ENCODE measurements at places on chromosomes 7 and 10. TPM values are rescaled to one million over a fixed set of nuclear protein-coding genes. Genes with fewer than 3 reads are reported as not detected.

DNA sequence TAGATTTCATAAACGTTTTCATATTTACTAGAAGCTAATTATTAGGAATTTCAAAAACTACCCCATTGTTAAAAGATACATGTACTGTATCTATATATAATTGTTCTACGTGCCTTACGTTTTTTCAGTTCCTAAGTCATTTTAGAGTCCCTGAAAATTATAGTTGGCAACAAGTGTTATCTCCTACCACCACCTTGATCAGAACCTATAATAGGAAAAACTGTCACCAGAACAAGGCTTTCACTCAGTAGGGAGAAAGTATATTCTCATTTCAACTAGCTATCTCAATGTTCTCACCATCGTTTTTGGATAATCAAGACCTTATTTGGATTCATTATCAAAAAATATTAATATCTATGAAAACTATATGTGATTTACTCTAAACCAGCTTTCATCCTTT is 107.7 kb downstream of the CPEB3 start:
- DNase-seq = no peak
- H3K27me3 ChIP-seq = no peaks in the 10 kb centered on the region
- H3K27ac ChIP-seq = no peak overlapping the region

GRCh38 chr7:150903606-150904005 is 51.3 kb downstream of the AOC1 start:
- no peak for DNase-seq
- H3K36me3 ChIP-seq = no peaks in the 10 kb centered on the region
- peaks cover 19% of the 10 kb centered on the region for H3K4me1 ChIP-seq
- H3K27ac ChIP-seq = no peak overlapping the region

- no peaks in the 10 kb centered on the region for H3K27me3 ChIP-seq
- no peak overlapping the region for H3K27ac ChIP-seq
- H3K4me1 ChIP-seq = peaks cover 26% of the 10 kb centered on the region
- no peak for DNase-seq
- H3K36me3 ChIP-seq = no peaks in the 10 kb centered on the region
Measured at GRCh38 chr10:61786728-61787127, 114.8 kb upstream of the ARID5B start.

- DNase-seq = no peak
- H3K4me3 ChIP-seq = no peak overlapping the region
- no peaks in the 10 kb centered on the region for H3K27me3 ChIP-seq
- H3K36me3 ChIP-seq = no peaks in the 10 kb centered on the region
Measured at GRCh38 chr10:112227331-112227987, 43.9 kb upstream of the GPAM start.

DNA sequence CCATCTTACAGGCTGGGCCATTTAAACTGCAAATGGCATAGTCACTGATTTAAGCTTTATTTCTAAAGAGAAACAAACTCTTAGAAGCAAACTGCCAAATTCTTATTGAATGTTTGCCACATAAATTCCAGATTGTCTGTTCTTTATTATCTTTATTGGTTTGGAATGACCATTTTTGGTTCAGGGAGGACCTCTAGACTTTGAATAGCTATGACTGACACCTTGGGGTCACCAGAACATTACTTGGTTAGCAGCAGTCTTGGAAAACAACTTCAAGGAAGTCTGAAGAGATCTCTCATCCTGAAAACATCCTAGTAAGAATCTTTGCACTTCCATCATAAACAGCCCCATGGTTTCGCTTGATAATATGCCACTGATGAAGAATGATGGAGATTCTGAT is 197.1 kb downstream of the SUGCT start:
- no peak for DNase-seq
- peaks cover 33% of the 10 kb centered on the region for H3K4me1 ChIP-seq
- H3K27me3 ChIP-seq = no peaks in the 10 kb centered on the region
- H3K36me3 ChIP-seq = peaks cover 12% of the 10 kb centered on the region
- H3K27ac ChIP-seq = no peak overlapping the region

DNA sequence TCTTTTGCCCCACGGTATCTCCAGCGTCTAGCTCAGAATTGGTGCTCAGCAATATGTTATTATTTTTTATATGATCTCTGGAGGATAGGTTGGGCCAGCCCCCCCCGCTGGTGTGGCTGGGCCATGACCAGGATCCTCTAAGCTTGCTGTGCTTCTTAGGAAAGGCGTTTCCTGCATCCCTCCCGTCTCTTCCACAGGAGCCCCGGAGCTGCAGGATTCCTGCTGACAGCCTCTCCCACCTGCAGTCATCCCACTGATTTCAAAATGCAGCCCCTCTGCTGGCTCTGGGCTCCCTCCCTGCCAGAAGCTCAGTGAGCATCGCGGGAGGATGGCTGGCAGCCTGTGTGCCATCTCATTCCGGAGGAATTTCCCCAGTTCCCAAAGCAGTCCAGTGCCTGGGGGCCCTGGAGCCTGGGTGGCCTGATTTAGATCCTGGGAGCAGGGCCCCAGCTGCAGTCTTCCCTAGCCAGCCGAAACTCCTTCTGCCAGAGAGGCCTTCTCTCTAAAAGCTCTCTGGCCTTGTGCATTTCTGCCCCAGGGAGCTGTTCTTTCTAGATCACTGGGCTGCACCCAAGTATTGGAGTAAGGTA is 21.8 kb upstream of the GOLGA7B start:
- peaks cover 67% of the 10 kb centered on the region for H3K27me3 ChIP-seq
- no peaks in the 10 kb centered on the region for H3K4me1 ChIP-seq
- no peak overlapping the region for H3K27ac ChIP-seq
- H3K36me3 ChIP-seq = no peaks in the 10 kb centered on the region

DNA sequence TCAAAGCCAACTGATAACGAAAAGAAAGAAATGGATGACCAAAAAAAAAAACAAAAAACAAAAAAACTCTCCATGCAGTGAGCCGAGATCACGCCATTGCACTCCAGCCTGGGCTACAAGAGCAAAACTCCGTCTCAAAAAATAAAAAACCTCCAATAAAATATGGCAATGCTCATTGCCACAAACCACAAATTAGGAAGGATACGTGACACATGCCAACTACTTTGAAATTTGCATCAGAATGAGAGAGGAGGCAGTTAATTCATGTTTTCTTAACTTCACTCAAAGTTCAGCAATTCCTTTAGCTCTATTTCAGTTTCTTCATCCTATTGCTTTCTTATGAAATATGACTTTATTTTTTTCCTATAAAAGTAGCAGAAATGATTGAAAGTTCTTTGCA is 398.1 kb upstream of the C7orf33 start:
- H3K4me3 ChIP-seq = no peak overlapping the region
- no peaks in the 10 kb centered on the region for H3K4me1 ChIP-seq
- peaks cover 15% of the 10 kb centered on the region for H3K27me3 ChIP-seq
- H3K36me3 ChIP-seq = no peaks in the 10 kb centered on the region
- no peak overlapping the region for H3K27ac ChIP-seq
- no peak for DNase-seq

DNA sequence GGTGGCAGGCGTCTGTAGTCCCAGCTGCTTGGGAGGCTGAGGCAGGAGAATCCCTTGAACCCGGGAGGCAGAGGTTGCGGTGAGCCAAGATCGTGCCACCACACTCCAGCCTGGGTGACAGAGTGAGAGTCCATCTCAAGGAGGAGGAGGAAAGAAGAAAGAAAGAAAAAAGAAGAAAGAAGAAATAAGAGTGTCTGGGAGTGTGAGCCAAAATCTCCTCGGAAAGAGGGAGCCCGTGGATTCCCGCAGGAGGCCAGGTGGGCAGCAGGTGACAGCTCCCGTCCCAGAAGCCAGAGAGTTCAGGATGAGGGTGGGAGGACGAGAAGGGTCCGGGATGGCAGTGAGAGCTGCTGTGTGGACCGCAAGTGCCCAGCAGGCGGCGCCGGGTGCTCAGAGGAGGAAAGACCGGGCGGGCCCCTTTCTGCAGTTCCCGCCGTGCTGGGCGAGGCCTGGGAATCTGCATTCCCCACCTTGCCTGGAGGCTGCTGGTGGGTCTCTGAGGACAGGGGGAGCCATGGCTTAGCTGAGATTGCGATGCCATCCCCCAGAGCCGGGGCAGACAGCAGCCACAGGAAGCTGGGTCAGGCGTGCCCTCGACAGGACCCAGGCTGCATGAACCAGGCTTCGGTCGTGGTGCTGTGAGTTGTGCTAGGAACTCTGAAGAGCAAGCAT is 17.1 kb upstream of the AMZ1 start:
- no peak overlapping the region for H3K27ac ChIP-seq
- H3K36me3 ChIP-seq = peaks cover 3% of the 10 kb centered on the region
- DNase-seq = peak; percentile 75

- H3K36me3 ChIP-seq = no peaks in the 10 kb centered on the region
- no peak overlapping the region for H3K4me3 ChIP-seq
- H3K4me1 ChIP-seq = no peaks in the 10 kb centered on the region
- no peak overlapping the region for H3K27ac ChIP-seq
- DNase-seq = peak; percentile 19
- H3K27me3 ChIP-seq = peaks cover 10% of the 10 kb centered on the region
Measured at GRCh38 chr10:132141526-132142395, 45.0 kb upstream of the DPYSL4 start.

- no peak for DNase-seq
- H3K36me3 ChIP-seq = peaks cover 20% of the 10 kb centered on the region
- no peaks in the 10 kb centered on the region for H3K27me3 ChIP-seq
- peak overlapping the region; percentile 3 for H3K4me3 ChIP-seq
Measured at GRCh38 chr10:369684-370448, 234.6 kb downstream of the ZMYND11 start.

DNA sequence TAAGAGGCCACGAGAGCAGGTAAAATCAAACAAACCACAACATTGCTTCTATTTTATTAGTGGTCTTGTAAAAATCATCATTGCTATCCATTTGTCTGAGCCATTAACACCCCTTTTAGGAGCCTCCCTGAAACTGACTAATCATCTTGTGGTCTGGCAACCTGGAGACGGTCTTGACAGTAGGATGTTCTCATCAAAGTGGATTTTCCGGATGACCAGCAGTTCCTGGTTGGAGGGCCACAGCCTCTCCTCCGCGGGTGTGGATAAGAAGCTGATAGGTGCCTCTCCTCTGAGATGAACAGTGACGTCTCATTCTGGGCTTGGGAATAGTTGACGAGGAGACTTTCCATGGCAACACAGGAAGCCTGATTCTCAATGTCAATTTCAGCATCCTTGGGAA is 490.7 kb downstream of the TYW1 start:
- DNase-seq = no peak
- no peak overlapping the region for H3K4me3 ChIP-seq
- H3K27ac ChIP-seq = no peak overlapping the region

GRCh38 chr10:4101918-4102654 is 317.1 kb upstream of the KLF6 start:
- DNase-seq = no peak
- no peak overlapping the region for H3K27ac ChIP-seq
- H3K4me1 ChIP-seq = no peaks in the 10 kb centered on the region
- no peak overlapping the region for H3K4me3 ChIP-seq
- H3K27me3 ChIP-seq = no peaks in the 10 kb centered on the region

- H3K4me3 ChIP-seq = no peak overlapping the region
- no peak for DNase-seq
- H3K4me1 ChIP-seq = peaks cover 13% of the 10 kb centered on the region
- no peak overlapping the region for H3K27ac ChIP-seq
- H3K27me3 ChIP-seq = no peaks in the 10 kb centered on the region
- H3K36me3 ChIP-seq = no peaks in the 10 kb centered on the region
Measured at GRCh38 chr7:137074391-137075030, 206.1 kb downstream of the CHRM2 start.

DNA sequence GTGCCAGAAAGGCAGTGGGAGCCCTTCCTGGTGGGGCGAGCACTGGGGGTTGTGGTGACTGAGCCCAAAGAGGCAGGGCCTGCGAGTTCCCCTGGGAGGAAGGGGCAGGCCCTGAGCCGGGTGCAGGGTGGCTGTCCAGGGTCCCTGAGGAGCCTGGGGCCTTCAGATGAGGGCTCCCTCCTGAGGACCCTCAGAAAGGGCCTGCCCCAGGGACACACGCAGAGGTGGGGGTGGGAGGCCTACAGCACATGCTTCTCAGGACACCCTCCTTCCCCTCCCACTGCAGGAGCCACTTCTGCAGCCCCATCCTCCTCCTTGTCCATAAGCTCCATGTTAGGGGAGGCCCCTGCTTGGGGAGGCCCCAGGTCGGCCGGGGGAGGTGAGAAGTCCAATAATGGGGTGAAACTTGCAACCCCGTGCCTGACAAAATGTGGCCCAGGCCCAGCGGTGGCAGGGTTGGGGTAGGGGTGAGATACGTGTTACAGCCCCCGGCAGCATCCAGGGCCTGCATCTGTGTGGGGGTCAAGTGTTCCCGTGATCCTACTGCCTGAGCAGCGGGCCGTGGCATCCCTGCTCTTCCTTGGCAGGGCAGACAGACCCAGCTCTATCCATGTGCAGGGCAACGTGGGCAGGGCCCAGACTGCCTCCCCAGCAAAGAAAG is 31.8 kb upstream of the RET start:
- peak; percentile 35 for DNase-seq
- H3K4me3 ChIP-seq = no peak overlapping the region
- peaks cover 6% of the 10 kb centered on the region for H3K27me3 ChIP-seq
- no peaks in the 10 kb centered on the region for H3K36me3 ChIP-seq
- H3K4me1 ChIP-seq = peaks cover 2% of the 10 kb centered on the region

DNA sequence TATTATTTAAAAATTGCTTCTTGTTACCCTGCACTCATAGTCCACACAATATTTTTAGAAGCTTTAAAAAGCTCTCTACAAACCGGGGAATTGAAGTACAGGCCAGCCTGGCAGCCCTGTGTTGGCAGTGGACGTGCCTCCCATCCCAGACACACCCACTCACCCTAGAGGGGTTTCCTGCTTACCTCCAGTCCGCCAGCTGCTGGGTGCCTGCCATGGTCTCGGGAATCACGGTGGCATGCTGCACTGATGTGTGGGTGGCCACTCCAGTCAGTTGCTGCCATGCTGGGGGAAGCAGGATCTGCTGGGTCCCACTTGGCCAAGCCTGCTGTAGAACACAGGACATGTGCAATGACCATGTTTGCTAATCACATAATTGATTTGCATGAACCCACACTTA is 80.4 kb downstream of the CLEC2L start:
- no peak overlapping the region for H3K27ac ChIP-seq
- peaks cover 4% of the 10 kb centered on the region for H3K4me1 ChIP-seq
- DNase-seq = no peak
- no peaks in the 10 kb centered on the region for H3K27me3 ChIP-seq
- no peak overlapping the region for H3K4me3 ChIP-seq
- peaks cover 24% of the 10 kb centered on the region for H3K36me3 ChIP-seq

GRCh38 chr7:67463316-67463715 is 466.7 kb downstream of the TYW1 start:
- H3K4me3 ChIP-seq = no peak overlapping the region
- H3K36me3 ChIP-seq = peaks cover 7% of the 10 kb centered on the region
- peaks cover 38% of the 10 kb centered on the region for H3K4me1 ChIP-seq
- H3K27me3 ChIP-seq = no peaks in the 10 kb centered on the region

DOCK1 gene
- 70.0 TPM for total RNA-seq

C10orf67 gene
- total RNA-seq = 0.11 TPM

AS3MT gene
- total RNA-seq = 12.8 TPM
